NCI-H1436 (cell line): ENCODE measurements at places on chromosomes 7 and 10.

GRCh38 chr10:132826524-132827422, 40.8 kb upstream of the NKX6-2 start:
- no peak for DNase-seq

DNA sequence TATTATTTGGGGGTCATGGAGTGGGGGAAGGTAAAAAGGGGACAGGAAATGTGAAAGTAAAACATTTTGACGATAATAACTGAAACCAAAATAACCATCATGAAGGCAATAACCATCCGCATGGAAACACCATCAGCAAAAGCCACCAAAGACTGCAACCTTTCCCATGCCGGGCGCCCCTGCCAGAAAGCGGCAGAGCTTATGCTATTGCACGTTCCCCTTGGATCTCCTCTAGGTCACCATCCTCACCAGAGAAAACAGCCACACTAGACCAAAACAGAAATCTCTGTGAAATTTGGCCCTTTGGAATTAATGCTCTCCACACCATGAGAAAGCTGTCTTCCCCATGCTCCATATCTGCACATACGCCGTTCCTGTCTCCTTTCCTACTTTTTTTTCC, 31.1 kb downstream of the DRGX start:
- DNase-seq: no peak

DNA sequence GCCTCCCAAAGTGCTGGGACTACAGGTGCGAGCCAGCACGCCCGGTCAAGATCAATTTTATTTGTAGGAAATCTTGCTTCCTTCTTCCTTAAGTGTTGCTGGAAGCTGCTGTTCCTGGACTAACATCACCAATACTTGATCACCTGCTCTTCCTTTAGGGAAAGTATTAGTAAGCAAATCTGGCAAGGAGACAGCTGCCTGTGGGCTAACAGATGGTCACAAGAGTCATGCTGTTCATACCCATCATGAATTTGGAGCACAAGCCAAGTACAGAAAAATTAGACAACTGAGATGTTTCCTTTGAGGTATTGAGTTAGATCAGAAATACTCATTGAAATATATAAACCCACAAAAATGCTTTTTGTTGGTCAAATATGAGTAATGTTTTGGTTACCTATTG, 27.9 kb downstream of the BAIAP2L1 start:
- no peak for DNase-seq

- DNase-seq: no peak
These were observed 5.1 kb upstream of the SP8 start for GRCh38 chr7:20791538-20792434.

GRCh38 chr10:3584926-3585784, 199.9 kb downstream of the KLF6 start:
- DNase-seq: no peak

DNA sequence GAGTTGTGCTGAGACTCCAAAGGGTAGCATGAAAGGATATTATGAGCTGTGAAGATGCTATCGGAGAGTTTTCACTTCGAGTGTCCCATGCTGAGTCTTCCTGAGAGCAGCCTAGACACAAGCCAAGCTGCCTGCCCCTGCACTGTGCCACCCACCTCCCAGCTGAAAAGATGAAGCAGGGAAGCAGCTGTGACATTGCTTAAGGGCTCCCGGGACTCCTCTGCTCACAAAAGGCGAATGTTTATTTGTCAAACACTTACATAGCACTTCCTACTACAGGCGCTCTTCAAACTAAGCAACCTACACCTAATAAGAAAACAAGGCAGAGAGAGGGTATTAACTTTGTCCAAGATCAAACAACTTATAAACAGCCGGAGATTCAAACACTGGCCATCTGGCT, 95.6 kb downstream of the OSBPL3 start:
- DNase-seq: peak; percentile 66

GRCh38 chr7:51802718-51803117, 486.1 kb upstream of the COBL start:
- DNase-seq: no peak
